ENCODE measurements at places on chromosomes 1 and 21.

GRCh38 chr1:210340311-210340710 lies 11.6 kb downstream of the HHAT start:
- no peak for ATAC-seq

DNA sequence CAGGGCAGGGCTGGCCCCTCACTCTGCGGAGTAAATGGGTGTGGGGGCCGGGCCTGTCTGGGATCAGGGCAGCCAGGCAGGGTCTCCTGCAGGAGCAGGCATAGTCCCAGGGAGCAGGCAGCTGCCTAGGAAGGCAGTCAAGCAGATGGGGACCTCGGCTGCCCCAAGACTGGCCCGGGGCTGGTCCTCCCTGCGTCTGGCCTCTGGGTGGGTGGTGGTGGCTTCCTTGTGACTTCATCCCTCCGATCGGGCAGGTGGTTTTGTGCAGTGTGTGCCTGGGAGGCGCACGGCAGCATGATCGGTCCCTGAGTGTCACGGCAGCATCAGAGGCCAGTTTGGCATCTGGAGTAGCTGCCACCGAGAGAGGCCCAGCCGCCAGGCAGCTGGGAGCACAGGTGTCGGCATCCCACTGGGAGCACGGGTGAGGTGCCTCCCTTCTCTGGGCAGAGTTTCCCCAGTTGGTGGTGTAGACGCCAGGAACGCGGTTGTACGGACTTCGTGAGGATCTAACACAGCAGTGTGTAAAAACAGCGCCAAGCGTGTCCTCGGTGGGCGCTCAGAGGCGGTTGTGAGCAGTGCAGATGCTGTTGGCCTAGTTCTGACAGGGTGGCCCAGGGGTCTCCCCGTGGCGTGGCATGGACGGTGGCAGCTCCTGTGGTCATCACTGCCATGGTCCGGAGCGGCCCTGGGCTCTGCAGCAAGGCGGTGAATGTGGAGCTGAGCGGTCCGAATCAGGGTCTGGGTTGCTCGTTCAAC lies 45.9 kb downstream of the PRKCZ start:
- ATAC-seq = no peak

DNA sequence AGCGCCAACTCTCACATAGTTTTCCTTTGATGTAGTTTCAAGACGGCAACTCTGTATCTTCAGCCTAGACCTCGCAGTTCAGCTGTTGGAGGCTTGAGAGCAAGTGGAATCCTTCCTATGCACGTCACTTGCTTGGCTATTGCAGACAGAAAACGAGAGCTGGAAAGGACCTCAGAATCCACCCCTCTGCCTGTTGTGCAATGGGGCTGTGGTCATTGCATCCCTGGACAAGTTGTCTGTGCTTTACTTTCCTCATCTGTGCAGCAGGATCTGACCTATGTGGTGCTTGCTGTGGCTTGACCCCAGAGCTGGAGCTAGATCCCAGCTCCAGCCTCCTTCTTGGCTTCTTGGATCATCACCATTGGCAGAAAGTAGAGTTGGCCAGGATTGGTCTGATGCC lies 50.0 kb upstream of the IGSF21 start:
- ATAC-seq = no peak

DNA sequence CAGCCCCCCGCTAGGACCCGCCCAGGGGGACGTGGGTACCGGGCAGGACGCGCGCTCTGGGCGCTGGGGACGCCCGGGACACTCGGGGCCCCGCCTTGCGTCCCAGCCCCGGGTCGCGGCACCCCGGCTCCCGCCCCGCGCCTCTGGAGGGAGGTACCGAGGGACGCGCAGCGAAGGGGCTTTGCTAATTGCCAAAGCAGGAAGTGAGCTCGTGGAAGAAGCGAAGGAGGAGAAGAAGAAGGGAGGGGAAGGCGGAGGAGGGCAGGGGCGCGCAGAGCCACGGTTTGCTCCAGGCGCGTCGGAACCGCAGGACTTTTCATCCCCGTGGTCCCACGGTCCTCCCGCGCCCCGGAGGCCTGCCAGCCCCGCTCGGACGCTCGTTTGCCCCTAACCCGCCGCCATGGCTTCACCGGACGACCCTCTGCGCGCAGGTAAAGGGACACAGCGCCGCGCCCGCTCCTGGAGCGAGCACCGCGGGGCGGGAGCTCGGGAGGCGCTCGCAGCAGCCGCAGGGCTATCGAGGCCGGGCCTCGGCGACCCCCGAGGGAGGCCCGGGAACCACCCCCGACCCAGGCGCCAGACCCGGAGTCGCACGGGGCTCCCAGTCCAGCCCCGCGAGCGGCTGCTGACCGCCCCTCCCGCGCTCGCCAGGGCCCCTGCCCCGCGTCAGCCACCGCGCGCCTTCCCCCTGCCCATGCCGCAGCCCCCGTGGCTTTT lies 1.3 kb downstream of the EDARADD start:
- ATAC-seq = peak; percentile 39

- ATAC-seq = no peak
Observed at GRCh38 chr1:21298981-21299391, 8.7 kb upstream of the ECE1 start.

DNA sequence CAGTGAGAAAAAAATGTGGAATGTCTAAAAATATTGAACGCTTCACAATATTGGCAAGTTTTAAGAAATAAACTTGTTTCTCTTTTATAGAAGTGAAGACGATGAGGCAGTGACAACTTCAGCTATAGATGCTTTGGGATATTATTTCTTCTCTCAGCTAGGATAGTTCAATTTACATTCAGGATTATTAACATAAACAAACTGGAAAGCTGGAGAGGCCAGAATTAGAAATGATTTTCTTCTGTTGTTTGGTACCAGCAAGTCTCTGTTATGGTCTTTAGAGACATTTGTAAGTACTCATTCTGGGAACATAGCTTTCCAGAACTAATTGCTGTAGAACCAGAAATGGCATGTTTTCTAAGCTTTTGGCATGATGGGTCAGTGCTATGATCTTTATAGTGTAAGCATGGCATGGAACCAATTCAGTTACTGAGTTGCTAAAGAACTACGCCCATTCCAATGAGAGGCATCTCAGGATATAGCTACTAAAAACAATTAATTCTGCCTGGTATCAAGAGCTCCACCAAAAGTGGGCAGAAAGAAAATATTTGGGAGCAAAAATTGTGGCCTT lies 599.5 kb upstream of the B3GALT2 start:
- no peak for ATAC-seq

DNA sequence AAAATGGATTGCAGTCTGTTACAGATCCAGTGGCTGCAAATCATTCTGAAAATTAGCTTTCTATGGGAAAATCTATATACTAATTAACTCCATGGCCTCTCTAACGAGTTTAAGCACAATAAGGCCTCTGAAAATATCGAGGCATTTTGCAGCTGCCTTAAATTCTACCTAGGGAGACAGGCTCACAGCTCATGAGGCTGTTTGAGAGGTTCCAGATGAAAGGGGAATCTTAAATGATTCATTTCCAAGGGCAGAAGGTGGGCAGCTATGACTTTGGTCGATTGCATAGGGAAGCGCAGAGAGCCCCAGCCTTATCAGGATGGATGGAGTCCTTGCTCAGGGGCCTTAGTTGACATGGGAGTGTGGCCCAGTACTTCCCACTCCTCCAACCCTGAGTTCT lies 216.8 kb upstream of the POU3F1 start:
- no peak for ATAC-seq

DNA sequence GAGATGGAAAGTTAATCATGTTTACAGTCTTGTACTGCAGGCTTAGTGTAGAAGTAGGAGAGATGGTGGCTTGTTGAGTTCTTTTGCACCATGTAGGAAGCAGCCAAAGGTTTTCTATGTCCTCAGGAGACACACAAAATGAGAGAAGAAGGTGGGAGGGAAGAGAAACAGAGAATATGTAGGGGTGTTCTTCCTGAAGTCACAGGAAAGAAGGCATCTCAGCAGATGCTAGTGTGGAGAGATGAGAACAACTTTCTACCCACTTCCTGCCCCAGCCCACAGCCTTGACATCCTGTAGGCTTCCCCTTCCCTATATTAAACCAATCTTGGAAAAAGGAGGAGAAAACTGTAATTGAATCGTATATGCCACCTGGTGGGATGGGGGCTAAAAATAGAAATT lies 217.0 kb downstream of the S1PR1 start:
- no peak for ATAC-seq

DNA sequence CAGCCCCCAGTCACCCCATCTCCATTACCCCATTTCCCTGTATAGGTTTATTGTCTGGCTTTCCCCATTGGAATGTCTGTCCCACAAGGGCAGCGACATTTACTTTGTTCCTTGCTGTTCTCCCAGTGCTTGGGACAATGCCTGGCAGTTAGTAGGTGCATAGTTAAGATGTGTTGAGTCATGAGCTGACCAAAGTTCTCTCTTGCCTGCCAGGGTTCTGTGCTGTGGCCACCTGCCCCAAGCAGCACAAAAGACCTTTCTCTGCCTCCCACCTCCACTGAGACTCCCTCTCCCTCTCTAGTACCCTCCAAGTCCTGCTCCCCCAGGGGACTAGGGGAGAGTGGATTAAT lies 40.0 kb downstream of the TMCO4 start:
- ATAC-seq = no peak

DNA sequence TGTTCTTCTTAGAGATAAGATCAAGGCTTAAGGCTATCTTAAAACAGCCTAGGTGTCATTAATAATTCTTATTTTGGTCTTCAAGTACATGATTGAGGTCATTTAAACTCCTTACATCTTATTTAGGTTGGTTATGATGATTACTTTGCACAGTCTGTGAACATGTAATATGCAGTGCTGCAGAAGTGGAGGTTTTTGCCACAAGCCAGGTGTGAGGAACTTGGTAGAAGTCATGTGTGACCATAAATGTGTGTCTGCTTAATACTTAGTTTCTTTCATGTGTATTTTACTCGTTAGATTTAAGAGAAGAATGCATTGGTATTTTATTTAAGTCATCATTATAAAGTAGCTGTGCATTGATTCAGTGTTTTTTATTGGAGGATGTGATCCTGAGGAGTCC lies 10.1 kb downstream of the ATG4C start:
- peak; percentile 78 for ATAC-seq

DNA sequence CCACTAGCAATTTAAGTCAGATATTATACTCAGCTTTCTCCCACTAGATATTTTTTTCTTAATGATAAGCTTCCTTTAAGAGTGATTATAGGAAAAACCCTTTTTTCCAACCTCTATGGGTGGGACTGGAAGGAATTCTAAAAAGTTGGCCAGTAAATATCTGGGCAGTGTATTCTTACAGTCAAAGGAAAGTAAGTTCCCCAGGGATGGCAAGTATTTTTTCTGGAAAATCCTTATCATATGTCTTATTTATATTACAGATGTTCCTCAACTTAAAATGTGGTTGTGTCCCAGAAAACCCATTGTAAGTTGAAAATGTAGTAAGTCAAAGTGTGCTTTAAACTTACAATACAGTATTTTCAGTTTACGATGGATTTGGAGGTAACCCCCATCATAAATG lies 29.2 kb downstream of the CMPK1 start:
- no peak for ATAC-seq

GRCh38 chr1:119372503-119373086 lies 4.0 kb downstream of the HAO2 start:
- no peak for ATAC-seq

DNA sequence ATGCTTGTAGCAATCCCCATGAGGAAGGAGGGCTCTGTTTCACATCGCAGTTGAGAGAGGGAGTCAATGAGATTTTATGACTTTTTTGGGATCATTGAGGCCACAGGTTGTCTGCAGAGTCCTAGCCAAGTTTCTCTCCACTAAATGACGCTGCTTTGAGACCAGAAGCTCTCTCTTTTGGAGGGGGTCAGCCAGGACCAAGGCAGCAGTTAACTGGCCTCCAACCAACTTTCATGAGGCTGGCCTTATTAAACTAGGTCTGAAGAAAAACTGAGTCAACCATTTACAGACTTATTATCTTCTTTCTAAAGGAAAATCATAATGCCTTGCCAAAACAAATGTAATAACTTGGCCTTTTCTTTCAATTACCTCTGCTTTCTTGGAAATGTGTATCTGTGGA lies 8.6 kb downstream of the WLS start:
- ATAC-seq = no peak

DNA sequence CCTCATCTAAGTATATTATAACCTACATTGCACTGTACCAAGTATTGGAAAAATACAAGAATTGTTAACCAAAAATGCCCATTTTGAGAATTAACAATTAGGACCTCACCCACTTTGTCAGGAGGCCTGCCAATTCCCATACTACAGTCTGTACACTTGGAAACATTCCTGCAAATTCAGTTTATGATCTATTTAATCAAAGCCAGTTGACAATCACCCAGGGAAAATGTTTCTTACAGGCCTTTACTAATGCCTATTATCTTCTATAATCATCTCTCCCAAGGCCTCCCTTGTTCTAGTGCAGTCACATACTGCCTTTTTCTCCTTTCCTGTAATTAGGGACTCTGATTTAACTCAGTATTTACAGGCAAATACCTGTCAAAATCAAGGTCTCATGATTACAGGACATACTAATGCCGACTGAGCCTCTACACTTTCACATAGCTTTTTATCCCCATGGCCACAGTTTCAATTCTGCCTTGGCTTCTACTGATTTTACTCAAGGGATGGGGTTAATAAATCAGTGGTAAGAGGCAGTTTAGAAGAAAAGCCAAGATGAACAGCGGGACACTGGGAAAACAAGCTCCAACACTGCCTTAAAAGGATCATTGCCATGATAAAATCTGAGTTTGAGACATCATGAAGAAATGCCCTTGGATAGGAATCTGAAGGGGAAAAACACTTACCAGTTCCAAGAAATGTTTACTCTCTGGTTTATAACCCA lies 338.7 kb downstream of the VAV3 start:
- ATAC-seq = peak; percentile 64

GRCh38 chr1:156549831-156550230 lies 22.5 kb downstream of the IQGAP3 start:
- no peak for ATAC-seq

Data from stimulated activated memory B cell treated with anti-CD40 and anti-IgM and Interleukin-4, amounts not matched to agents 10 μg/mL and 1 μg/mL and 100 μg/mL, for 72 hours (primary cell).